A172 (cell line): ENCODE measurements at places on chromosomes 7 and 10. TPM values are rescaled to one million over a fixed set of nuclear protein-coding genes. Genes with fewer than 3 reads are reported as not detected.

SMARCD3 gene
- total RNA-seq, result 22.2 and 26.7 TPM in 2 replicates

ZNF488 gene
- 2.6 and 3.6 TPM in 2 replicates for total RNA-seq

LIPJ gene
- 0.10 TPM in 1 of 2 replicates, not detected in the other for total RNA-seq

ZP3 gene
- 3.9 and 12.1 TPM in 2 replicates for total RNA-seq

PSMC2 gene
- total RNA-seq, result 518 and 689 TPM in 2 replicates
